ENCODE measurements at places on chromosomes 11 and 22. TPM values are rescaled to one million over a fixed set of nuclear protein-coding genes. Genes with fewer than 3 reads are reported as not detected.
A peak's percentile ranks its signal among the peaks of the same experiment; 100 is the strongest.

DNA sequence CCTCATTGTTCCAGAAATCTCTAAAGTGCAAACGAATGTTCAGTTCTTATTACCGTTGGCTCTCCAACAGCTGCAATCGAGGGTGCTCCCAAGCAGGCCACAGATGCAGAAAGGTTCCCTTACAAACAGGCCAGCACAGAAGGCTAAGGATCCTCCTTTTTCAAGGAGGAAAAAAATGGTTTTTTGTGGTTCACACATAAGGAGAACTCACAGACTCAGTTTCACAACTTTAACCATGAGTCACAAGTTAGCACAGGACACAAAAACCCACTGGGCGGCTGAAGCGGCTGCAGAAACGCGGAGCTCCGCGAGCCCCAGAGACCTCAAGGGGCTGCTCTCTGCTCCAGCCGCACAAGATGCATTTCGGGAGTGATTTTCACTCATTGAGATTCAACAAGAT lies 98.2 kb upstream of the PRR5 start:
- no peak for DNase-seq

GRCh38 chr11:8251616-8252295 lies 11.9 kb downstream of the LMO1 start:
- no peak for DNase-seq

DNA sequence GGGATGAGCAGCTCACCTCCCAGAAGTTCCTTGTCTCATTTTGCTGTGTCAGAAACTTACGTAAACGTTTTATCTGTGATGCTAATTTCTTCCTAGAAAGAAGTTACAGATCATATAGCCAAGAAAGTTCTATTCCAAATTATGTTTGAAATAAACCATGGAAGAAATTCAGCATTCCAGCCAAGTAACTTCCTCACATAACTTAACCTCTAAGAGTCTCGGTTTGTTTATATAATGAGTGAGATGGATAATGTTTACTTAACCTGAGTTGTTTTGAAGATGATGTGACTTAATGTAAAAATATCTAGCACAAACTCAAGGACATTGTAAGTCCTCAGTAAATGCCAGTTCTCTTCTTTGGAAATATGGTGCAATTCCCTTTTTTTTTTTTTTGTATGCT lies 8.9 kb upstream of the MUC15 start:
- DNase-seq = no peak

DNA sequence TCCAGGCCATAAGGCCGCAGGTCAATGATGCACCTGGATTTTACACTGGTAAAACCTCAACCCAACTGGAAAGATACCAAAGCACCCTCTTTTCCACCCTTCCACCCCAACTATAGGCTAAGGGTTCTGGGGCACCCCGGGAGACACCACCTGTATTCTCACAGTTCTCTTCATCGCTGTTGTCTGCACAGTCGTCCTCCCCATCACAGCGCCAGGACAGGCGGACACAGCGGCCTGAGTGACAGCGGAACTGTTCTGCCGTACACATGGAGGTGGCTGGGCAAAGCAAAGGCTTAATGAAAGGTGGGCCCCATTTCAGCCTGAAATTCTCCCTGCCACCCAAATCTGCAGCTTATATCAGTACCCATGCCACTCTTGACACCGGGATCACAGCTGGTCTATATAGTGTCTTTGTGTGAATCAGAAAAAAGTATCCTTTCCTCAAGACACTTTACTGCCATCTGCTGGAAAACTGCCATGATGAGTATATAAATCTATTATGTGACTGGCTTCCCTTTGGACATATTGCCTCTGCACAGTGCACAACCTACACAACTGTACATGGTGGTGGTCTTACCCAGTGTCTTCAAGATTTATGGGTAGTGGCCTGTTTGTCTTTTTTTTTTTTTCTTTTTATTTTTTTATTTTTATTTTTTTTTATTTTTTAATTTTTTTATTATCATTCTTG lies 21.5 kb downstream of the LRP4 start:
- DNase-seq = no peak

DNA sequence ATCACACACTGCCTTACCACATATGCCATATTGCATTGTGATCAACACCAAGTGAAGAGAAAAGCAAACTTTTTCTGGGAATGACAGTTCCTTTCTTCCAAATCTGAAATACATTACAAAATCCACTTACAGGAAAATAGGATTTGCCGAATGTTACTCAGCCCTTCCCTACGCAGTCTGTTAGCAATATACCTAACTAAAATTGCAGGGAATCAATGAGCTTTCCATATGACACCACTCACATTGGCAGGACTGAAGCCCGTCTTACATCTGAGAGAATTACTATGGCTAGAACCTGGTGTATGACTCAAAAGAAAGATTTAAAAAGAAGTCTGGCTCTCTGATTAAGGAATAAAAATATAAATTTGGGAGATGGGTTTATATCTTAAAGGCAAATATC lies 136.0 kb downstream of the LRRC4C start:
- DNase-seq = no peak

GRCh38 chr22:40001800-40002577 lies 7.2 kb downstream of the FAM83F start:
- no peak for DNase-seq

- peak; percentile 80 for DNase-seq
Measured at GRCh38 chr11:118634431-118635236, 27.2 kb downstream of the PHLDB1 start.

GRCh38 chr11:69644071-69644961 lies 3.4 kb downstream of the CCND1 start:
- DNase-seq = no peak

- DNase-seq = no peak
Measured at GRCh38 chr22:19011075-19011474, 75.0 kb upstream of the PRODH start.

DNA sequence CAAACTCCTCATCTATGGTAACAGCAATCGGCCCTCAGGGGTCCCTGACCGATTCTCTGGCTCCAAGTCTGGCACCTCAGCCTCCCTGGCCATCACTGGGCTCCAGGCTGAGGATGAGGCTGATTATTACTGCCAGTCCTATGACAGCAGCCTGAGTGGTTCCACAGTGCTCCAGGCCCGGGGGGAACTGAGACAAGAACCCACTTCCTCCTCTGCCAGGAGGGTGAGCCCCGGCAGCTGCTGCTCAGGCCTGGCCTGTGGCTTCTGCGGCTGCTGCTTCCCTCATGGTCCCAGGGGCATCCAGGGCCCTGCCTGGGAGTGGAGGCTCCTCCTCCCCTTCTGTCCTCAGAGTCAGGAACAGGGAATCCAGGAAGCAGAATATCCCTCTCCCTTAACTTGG lies 98.4 kb downstream of the ZNF280B start:
- no peak for DNase-seq

DNA sequence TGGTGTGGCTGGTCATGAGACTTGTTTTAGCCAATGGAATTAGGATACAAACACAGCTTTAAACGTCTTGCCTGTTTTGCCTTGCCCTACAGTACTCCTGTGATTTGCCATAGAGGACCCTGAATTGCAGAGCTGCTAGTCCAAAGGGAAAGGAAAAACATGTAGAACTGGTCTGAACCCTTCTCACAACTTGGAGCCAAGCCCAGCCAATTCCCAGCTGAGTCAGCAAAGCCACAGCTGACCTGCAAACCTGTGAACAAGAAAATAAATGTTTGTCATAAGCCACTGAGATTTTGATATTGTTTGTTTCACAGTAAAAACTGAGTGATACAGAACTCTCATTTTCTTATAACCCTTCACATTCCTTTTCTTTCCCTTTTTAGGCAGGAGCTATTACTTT lies 360.5 kb upstream of the API5 start:
- DNase-seq = no peak

GRCh38 chr22:17916226-17916889 lies 108.0 kb downstream of the MICAL3 start:
- DNase-seq = no peak

- no peak for DNase-seq
Measured at GRCh38 chr11:94922321-94923003, 50.9 kb downstream of the CWC15 start.

DNA sequence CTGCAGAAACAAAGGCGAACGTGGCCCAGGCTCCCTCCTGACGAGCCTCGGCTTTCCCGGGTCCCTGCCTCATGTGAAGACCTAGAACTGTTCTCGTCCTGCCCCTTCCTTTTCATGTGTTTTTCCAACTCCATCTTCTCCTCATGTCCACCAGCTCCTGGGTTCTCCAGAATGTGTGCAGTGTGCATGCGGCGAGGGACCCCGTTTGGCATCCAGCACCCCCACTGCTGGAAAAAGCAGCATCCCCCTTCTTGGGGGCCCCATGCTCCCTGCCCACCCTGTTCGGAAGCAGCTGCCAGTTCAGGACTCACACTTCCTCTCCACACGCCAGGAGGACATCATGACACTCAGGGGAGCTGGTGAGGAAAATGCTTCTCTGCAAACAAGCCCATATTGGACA lies 313.5 kb downstream of the BRD1 start:
- no peak for DNase-seq

DNA sequence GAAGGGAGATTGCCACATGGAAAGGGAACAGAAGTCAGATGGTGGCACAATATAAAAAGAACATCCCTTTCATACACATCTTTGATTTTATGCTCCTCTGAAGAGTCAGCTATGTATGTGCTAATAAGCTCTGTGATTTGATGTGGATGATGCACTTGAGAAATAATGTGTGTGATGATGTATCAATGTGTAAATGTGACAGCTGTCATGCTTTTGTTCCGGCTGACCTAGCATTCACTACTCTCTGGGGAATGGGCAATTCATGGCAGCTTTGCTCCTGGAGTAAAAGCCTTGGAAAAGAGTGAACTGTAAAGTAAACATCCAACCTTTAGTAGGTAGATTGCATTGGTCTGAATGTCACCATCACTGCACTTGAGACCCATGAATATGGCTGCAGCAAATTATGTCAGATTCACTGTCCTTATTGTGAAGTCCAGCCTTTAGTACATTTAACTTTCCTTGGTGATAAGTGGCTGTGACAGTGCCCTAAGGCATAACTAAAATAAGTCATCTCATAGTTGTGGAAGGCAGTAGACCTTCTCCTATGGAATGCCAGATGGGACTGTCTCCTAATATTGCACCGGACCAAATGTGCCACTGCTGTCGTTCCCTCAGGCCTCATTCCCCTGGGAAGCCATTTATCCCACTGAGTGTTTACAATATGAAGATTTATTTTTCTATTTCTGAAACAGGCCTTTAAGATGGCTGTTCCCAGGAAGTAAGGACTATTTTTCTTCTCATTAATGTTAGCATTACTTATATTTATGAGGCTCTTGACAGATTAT lies 178.2 kb upstream of the CCDC90B start:
- DNase-seq = no peak

GRCh38 chr11:12813371-12814225 lies 139.4 kb downstream of the TEAD1 start:
- no peak for DNase-seq

- DNase-seq = no peak
Measured at GRCh38 chr11:115291325-115291724, 212.9 kb downstream of the CADM1 start.

DNA sequence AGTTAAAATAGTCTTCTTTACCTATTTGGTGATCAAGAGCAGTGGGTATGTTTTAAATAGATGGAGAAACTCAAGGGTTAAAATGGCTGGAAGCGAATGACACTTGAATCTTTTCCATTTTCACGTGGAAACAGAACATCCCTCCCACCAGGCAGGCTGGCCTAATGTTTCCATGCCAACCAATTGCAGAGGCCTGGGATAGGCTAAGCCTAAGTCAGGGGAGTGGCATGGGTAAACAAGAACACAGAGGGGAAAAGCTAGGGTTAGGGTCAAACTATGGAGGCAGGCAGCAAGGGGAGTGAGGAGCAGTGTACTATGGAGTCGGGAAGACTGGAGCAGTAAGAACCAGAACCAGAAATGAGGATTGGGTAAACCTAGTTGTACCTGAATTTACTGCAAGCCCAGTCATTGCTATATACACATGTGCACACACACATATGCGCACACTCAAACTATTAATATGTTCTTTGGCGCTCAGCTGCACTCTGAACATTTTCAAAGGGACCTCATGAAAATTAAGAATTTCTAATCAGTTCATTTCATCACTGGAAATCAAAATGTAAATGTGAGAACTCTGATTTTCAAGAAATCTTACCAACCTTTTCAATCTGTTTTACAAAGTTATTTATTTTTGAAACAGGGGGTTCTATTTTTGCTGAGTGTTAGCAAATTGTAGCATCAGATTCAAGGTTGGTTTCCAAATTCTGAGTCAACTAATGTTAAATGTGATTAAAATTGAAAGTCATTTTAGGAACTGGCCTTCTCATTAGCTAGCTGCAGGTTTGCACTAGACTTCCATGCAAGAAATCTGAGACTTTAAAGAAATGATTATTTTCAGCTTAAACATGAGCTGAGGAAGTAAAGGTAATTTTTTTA lies 327.0 kb upstream of the CCDC90B start:
- DNase-seq = no peak

DNA sequence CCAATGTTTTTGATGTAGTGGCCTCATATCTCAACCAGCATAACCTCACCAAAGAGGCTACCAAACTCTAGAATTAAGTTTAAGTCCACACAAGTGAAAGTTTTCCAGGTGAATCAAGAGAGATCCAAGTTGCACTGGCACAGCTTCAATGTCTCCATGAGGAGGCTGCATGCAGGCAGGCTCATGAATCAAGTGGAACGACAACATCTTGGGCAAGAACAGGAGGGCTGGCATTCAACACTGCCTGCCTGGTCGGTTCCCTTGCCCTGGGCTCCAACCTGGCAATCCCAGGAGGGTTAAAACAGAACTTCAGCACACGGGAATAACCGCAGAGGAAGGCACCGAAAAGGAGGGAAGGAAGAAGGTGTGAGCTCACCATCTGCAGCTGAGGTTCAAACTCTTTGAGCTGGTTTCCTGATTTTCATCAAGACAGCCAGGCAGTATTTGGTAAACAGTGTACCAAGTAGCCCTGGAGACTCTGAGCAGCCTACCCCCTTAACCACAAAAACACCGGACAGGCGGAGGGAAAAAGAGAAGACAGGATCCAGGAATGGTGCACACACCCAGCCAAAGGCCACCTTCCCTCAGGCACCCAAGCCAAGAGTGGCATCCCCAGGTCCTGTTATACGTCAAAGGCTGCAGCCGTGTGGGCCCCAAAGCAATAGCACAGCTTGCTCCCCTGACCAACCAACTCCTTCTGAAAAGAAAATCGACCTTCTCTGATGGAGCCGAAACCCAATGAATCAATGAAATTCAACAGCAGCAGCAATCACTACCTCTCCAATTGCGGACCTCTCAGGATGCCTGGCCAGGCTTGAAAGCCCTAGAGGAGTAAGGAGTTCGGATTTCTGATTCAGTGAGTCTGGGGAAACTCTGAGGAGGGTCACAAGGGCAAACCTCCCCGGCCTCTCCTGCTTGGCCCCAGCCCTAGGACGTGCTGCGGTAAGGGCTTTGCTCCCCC lies 1.3 kb downstream of the PACSIN2 start:
- no peak for DNase-seq

The VSTM5 gene
- 0.22 TPM for total RNA-seq

The SERPIND1 gene
- not detected for total RNA-seq

The RANBP1 gene
- 495 TPM for total RNA-seq

The CRYBB2 gene
- not detected for total RNA-seq

The NXPE1 gene
- total RNA-seq = not detected

The OR8I2 gene
- not detected for total RNA-seq

The BDNF gene
- 5.4 TPM for total RNA-seq

The ANO9 gene
- 20.0 TPM for total RNA-seq

The B3GAT1 gene
- total RNA-seq = 32.4 TPM
